ENCODE measurements at places on chromosomes 5 and 9. TPM values are rescaled to one million over a fixed set of nuclear protein-coding genes. Genes with fewer than 3 reads are reported as not detected.

GRCh38 chr5:74093561-74093960, 467.6 kb downstream of the ARHGEF28 start:
- no peak for DNase-seq

- no peak for DNase-seq
These were observed 115.8 kb upstream of the SLC25A48 start for GRCh38 chr5:135718651-135719050.

GRCh38 chr5:61329550-61330128, 2.4 kb upstream of the ZSWIM6 start:
- no peak for DNase-seq

SAPCD2 gene
- 0.83 TPM for total RNA-seq

DNA sequence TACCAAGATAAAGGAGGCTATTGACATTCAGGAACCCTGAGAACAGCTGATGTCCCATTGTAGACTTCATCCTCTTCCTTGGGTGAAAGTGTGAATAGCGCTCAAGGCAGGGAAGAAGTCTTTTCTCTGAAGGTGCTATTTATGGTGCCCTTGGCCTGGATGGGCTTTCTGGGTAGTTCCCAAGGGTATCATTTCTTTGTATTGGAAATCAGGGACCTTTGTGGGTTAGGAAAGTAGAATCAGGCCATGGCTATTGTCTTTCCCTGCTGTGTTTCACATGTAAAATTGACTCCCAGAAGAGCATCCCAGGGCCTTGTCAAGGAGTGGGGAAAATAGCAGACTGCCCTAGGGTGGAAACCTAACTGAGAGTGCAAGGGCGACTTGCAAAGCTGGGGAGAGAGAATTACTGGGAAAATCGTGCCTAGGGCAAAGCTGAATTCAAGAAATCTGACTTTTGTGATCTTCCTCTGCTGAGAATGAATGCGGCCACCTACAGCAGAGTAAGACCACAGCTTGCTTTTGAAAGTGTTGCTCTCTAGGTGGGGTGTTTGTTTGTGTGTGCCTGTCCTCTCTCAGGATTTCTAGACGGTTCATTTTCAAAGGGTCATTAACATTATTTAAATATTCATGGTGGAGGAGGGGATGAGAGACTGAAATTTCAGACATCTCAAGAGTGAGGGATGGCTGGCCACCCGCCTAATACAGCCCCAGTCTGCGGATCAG, 160.6 kb downstream of the C9orf152 start:
- DNase-seq, result no peak

DNA sequence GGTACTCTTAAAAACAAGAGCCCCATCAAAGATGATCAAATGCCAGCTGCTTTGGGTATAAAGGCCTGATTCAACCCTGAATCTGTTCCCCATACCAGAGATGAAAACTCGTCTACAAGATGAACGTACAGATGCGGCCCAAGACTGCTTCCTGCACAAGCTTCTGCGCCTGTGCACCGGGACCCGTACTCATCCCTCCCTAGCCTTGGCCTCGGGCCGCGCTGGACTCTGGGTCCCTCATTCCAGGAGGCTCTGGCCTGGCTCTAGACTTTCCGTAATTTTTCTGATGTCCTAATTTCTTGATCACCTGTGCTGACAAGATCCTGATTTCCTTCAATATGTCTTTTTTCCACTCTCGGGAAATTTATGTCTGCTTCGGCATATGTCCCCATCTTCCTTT, 612.3 kb downstream of the BNC2 start:
- DNase-seq, result no peak

RELL2 gene
- 15.3 TPM for total RNA-seq

OR13C9 gene
- total RNA-seq, result not detected

DNA sequence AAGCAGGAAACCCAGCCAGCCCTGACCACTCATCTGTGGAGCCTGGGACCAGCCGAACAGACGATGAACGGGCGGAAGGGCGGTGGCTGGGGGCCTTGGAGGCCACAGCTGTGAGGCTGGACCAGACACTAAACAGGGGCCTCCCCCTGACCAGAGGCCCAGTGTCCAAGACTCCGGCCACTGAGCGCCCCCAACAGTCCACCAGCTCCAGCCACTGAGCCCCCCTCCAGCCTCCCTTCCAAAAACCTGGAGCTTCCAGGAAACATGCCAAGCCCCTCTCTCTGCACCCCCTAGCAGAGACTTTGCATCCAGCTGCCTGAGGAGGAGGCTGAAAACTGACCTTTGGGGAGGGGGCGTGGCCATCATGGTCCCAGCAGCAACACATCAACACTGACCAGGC, 23.2 kb downstream of the CNTFR start:
- DNase-seq, result no peak

FAM81B gene
- total RNA-seq, result not detected

NKD2 gene
- not detected for total RNA-seq

PCDHGC5 gene
- not detected for total RNA-seq

RHOBTB3 gene
- total RNA-seq, result 2.9 TPM

PAEP gene
- total RNA-seq, result not detected

DNA sequence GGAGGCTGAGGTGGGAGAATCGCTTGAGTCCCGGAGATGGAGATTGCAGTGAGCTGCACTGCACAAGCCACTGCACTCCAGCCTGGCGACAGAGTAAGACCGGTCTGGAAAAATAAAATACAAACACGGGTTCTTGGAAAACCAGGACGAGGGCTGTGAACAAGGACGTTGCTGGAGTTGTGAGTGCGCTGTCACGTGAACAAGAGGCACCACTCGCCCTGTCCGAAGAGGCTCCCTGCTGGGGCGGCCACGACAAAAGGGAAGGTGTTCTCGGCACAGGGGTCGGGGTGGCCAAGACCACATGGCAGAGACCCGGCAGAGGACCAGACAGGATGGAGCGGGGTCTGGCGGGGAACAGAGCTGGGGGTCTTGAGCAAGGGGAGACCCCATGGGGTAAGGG, 30.6 kb upstream of the UBAC1 start:
- no peak for DNase-seq

ELAVL2 gene
- total RNA-seq, result not detected
